ENCODE measurements at places on chromosomes 4 and X. TPM values are rescaled to one million over a fixed set of nuclear protein-coding genes. Genes with fewer than 3 reads are reported as not detected.

GRCh38 chrX:134244043-134244442, 7.1 kb downstream of the CCDC160 start:
- H3K4me1 ChIP-seq, result no peaks in the 10 kb centered on the region
- H3K27ac ChIP-seq, result no peak overlapping the region
- no peak for DNase-seq
- H3K27me3 ChIP-seq, result peaks cover 15% of the 10 kb centered on the region
- H3K4me3 ChIP-seq, result no peak overlapping the region
- H3K36me3 ChIP-seq, result no peaks in the 10 kb centered on the region

DNA sequence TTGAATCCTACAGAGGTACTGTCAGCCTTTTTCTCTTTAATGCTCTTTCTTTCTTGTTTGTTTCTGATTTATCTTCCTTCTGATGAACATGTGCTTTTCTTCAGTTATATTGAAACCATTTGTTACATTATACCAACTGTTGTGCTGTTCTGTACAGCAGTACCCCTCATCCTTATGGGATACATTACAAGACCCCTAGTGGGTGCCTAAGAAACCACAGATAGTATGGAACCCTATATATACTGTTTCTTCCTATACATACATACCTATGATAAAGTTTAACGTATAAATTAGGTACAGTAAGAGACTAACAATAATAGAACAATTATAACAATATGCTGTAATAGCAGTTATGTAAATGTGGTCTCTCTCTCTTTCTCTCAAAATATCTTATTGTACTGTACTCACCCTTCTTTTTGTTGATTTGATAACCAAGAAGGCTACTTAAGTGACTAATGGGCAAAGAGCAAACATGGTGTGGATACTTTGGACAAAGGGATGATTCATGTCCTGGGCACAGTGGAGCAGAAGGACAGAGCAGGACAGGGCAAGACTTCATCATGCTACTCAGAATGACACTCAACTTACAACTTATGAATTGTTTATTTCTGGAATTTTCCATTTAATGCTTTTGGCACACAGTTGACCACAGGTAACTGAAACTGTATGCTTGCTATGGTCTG, 10.7 kb upstream of the YIPF7 start:
- H3K27ac ChIP-seq, result no peak overlapping the region
- no peak overlapping the region for H3K4me3 ChIP-seq
- H3K27me3 ChIP-seq, result peaks cover 18% of the 10 kb centered on the region
- DNase-seq, result no peak
- no peaks in the 10 kb centered on the region for H3K36me3 ChIP-seq

- H3K27me3 ChIP-seq, result no peaks in the 10 kb centered on the region
- no peaks in the 10 kb centered on the region for H3K36me3 ChIP-seq
- H3K4me1 ChIP-seq, result peaks cover 7% of the 10 kb centered on the region
Observed at GRCh38 chrX:2508648-2509335, 8.0 kb upstream of the DHRSX start.

- no peaks in the 10 kb centered on the region for H3K27me3 ChIP-seq
- no peaks in the 10 kb centered on the region for H3K36me3 ChIP-seq
- DNase-seq, result no peak
- no peak overlapping the region for H3K27ac ChIP-seq
Observed at GRCh38 chr4:27886120-27886519, 1025.5 kb downstream of the STIM2 start.

The MGAT4D gene
- total RNA-seq, result not detected

DNA sequence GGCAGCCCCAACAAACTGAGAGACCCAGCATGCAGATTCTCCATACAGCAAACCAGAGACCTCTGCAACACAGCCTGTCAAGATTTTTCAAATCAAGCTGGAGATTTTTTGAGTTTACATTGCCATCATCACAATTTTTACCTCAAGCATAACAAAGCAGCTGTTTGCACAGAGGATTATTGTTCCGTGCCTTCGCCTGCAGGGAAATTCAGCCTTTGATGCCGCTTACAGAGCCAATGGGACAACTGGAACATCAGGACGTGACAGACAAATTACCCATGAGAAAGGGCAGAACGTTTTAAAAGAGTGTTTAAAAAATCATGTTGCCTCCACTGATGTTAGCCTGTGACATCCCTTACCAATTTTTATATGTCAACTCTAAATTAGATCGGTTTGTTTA, 363.7 kb downstream of the FBXW7 start:
- H3K27ac ChIP-seq, result no peak overlapping the region
- H3K4me3 ChIP-seq, result no peak overlapping the region
- H3K27me3 ChIP-seq, result no peaks in the 10 kb centered on the region
- H3K36me3 ChIP-seq, result no peaks in the 10 kb centered on the region
- DNase-seq, result no peak
- H3K4me1 ChIP-seq, result no peaks in the 10 kb centered on the region

DNA sequence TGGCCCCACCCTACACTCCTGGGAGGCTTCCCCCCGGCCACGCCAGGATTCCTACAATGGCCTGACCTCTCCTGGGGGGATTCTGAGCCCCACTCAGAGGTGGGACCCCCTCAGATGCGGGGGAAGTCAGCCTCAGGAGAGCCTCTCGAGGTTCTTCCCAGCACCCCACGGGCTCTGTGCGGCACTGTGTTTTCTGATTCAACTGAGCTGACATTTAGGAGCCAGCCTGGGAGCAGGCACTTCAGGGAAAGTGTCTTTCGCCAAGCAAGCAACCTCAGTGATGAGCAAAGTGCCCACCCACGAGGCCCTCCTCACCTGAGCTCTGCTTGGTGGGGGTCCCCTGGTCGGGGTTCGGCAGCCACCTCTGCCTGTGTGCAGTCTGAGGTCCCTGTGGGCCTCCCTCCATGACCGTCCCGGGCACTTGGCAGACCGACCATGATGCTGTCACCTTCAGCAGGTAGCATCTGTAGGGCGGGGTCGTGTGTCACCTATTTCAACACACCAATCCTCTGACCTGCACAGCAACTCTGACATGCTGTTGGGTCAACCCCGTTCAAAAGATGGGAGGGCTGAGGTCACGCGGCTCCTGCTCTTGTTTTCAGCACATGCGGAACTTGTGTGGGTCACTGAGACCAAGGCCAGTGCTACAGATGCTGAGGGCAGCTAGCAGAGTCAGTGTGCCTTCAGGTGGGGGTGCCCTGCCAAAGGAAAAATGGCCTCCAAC, 46.2 kb downstream of the ADRA2C start:
- no peaks in the 10 kb centered on the region for H3K4me1 ChIP-seq
- H3K27ac ChIP-seq, result no peak overlapping the region
- no peak for DNase-seq

The SPANXD gene
- total RNA-seq, result not detected

The MAGEA9B gene
- not detected for total RNA-seq

DNA sequence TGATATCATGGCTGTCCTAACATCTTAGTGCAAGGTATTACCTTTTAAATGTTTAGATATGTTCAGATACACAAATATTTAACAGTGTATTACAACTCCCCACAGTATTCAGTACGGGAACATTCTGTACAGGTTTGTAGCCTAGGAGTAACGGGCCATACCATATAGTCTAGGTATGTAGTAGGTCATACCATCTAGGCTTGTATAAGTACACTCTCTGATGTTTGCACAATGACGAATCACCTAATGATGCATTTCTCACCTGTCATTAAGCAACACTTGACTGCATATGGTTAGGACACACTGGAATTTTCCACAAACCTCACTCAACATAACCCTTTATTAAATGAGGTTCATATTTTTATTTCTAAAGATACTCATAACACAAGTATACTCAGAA, 67.7 kb downstream of the THOC2 start:
- no peaks in the 10 kb centered on the region for H3K27me3 ChIP-seq
- H3K27ac ChIP-seq, result no peak overlapping the region
- H3K4me3 ChIP-seq, result no peak overlapping the region
- no peak for DNase-seq
- no peaks in the 10 kb centered on the region for H3K4me1 ChIP-seq
- H3K36me3 ChIP-seq, result no peaks in the 10 kb centered on the region

The ADAD1 gene
- not detected for total RNA-seq

DNA sequence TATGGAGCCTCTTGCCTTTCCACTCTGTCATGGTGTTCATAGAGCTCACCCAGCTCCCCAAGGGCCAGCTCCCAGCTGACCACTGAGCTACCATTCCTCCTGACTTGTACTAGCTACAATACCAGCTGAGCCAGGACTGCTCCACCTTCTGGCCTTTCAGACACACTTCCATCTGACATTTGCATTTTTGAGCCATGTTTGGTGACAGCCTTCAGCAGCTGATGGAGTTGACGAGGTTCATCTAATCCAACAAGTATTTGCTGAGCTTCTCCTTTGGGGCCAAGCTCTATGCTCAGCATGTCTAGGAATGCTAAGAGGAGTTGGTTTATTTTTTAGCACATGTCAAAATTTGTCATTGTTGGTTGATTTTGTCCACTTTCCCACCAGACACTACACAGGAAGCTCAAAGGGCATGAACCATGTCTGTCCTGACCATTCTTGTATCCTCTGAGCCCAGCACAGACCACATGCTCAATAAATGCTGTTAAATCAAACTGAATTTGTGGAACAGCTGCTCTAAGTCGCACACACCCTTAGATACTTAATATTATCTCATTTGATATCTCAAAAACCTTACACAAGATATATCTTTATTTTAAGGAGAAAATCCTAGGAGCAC, 142.6 kb upstream of the PPARGC1A start:
- no peak for DNase-seq
- no peak overlapping the region for H3K4me3 ChIP-seq
- H3K36me3 ChIP-seq, result no peaks in the 10 kb centered on the region
- no peak overlapping the region for H3K27ac ChIP-seq

The FAM47E gene
- total RNA-seq, result not detected

The KIT gene
- 6.0 TPM for total RNA-seq

The TMPRSS11D gene
- total RNA-seq, result not detected

- no peak within 1 kb of the TSS for H3K27ac ChIP-seq
- no peak for DNase-seq
Observed at GRCh38 chr4:24794916-24795665, at the start of gene SOD3. Gene SOD3, plus strand, starts transcription at chr4:24795573. Its CDS starts 3,949 bp downstream, at chr4:24799522.

- no peak for DNase-seq
- no peaks in the 10 kb centered on the region for H3K27me3 ChIP-seq
- no peak overlapping the region for H3K4me3 ChIP-seq
- no peaks in the 10 kb centered on the region for H3K36me3 ChIP-seq
- H3K4me1 ChIP-seq, result no peaks in the 10 kb centered on the region
Observed at GRCh38 chrX:5490786-5491563, 737.7 kb downstream of the NLGN4X start.

The NR0B1 gene
- total RNA-seq, result not detected

The ESX1 gene
- total RNA-seq, result not detected

- H3K4me3 ChIP-seq, result no peak overlapping the region
- H3K36me3 ChIP-seq, result no peaks in the 10 kb centered on the region
- no peaks in the 10 kb centered on the region for H3K27me3 ChIP-seq
- DNase-seq, result no peak
Observed at GRCh38 chrX:67585401-67585800, 41.6 kb downstream of the AR start.
